ENCODE measurements at places on chromosomes 6 and 20. TPM values are rescaled to one million over a fixed set of nuclear protein-coding genes. Genes with fewer than 3 reads are reported as not detected.

GLP1R gene
- total RNA-seq: 3.7 TPM

FNDC11 gene
- total RNA-seq: 6.5 TPM

GGTLC1 gene
- not detected for total RNA-seq

BPI gene
- not detected for total RNA-seq

PDE10A gene
- total RNA-seq: 3.9 TPM

RIPOR3 gene
- total RNA-seq: 6.3 TPM

DZANK1 gene
- 6.7 TPM for total RNA-seq

C6orf15 gene
- total RNA-seq: not detected

- DNase-seq: no peak
Measured at GRCh38 chr6:118319894-118320649, 228.0 kb upstream of the PLN start.

DNA sequence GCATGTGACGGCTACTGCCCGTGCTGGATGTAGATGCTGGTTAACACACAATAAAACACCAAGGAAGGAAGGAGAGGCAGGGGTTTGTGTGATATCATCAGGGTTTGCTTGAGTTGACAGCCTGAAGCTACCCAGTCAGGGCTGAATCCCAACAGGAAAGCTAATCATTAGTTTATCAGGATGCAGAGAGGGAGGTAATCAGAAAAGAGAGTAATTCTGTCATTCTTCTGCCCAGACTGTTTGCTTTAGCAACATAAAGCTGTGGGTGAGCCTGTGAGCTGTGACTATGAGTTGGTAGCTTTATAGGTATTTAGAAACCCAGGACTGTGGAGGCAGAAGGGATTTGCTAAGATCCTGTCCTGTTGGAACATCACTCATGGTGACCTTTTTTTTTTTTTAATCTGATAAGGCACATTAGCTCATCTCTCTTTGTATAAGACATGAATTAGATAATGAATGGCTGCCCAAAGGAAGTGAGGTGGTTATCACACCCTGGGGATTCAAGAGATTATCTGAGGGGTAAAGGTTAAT is 79.3 kb downstream of the CAP2 start:
- no peak for DNase-seq

GRCh38 chr6:44301782-44302564 is 11.2 kb downstream of the AARS2 start:
- no peak for DNase-seq

DNA sequence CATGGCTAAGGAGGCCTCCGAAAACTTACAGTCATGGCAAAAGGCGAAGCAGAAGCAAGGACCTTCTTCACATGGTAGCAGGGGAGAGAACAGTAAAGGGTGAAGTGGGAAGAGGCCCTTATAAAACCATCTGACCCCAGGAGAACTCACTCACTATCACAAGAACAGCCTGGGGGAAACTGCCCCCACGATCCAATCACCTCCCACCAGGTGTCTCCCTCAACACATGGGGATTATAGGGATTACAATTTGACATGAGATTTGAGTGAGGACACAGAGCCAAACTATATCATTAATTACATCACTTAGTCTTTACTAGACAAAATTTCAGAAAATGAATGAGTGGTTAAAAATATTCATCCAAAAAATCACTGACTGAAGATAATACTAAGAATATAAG is 453.6 kb downstream of the COL12A1 start:
- peak; percentile 4 for DNase-seq

DNA sequence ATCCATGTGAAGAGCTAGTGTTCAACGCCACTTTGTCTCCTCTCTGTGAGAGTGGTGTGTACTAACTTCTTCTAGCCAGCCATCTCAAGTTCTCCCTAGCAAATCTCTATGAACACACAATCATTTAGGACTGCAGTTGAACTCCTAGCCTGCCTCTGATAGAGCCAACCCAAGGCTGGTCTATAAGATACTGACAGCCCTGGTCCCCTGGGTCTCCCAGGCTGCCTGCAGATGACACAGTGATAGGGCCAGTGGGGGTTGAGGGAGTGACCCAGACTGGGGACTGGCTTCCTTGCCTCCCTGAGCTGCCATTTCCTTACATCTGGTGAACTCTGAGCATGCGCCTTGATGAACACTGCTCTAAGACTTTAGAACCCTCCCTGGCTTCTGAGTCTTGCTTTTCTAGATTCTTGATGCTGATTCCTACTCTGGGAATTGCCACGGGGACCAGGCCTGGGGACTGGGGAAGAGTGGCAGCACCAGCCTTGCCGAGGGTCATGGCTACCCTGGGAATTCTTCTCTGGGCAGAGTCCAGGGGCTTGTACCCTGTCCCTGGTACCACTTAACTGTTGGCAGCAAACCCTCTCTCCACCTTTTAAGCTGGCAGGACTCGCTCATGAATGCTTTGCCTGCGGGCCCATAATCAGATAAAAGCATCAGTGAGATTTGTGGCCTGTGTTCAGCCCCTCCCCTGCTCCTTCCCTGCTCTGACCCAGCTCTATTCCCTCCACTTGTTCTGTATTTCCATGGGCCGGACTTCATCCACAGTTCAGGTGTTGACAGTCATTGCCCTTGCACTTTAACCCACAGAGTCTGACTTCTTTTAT is 130.8 kb upstream of the CHD6 start:
- no peak for DNase-seq

DNA sequence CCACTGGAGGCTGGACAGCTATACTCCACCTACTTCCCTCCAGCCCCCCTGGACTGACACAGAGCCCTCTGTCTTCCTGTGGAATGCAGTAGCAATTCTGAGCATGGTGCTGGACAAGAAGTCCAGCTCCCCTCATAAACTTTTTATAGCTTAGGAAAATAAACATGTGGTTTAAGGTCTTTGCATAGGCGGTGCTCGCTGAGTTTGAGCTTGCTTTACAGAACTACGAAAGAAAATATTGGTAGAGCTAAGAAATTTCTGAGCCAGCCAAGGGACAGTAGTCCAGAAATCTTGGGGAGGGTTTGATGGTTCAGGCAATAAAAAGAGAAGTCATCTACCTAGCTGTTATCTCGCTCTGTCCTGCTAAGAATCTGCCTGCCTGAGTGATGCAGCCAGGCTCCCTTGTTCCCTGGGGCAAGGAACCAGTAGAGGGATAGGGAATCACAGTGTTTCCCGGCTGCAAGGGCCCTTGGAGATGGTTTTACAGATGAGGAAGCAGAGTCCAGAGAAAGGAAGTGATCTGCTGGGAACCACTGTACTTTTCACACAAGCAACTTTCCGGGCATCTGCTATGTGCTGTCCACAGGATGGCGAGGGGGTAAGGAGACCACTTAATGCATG is 343.4 kb downstream of the CDC5L start:
- DNase-seq: no peak

- no peak for DNase-seq
Measured at GRCh38 chr6:136647363-136647852, 97.2 kb upstream of the MAP7 start.

DNA sequence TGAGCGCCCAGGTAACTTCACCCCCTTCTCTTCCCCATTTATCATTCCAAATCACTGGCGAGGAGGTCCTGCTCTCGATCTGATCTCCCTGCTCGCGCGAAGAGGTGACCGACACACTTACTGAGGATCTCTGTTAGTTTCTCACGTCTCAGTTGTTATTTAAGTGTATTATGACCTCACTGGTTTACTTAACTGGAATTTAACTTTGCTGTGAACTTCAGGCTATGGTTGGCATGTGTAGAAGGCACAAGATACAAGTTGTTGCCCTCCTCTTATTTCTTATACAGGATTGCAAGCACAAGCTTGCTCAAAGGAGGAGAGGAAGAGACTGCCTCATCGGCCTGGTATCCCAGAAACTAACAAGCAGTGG is 1.2 kb downstream of the RNF217 start:
- peak; percentile 52 for DNase-seq

DNA sequence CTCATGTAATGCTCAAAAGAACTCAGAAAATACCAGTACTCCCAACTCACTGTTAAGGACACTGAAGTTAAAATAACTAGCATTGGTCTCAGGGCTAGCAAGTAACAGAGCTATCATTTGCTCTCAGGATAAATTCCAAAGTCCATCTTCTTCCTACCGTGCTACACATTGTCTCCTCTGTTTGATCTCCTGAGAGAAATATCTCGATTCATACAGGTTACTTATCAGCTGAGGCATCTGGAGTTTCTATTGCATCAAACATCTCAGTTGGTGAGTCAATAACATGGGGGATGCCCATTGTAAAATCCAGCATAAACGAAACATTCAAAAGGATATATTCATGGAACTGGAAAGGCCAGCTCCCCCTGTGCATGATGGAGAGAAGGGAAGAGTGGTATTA is 147.4 kb downstream of the BACH2 start:
- DNase-seq: no peak
